ENCODE measurements at places on chromosomes 6 and 20. TPM values are rescaled to one million over a fixed set of nuclear protein-coding genes. Genes with fewer than 3 reads are reported as not detected.

The OR2H1 gene
- total RNA-seq = not detected

The HTR1E gene
- not detected for total RNA-seq

The CFAP61 gene
- 0.26 TPM for total RNA-seq

The SAMD5 gene
- total RNA-seq = 4.0 TPM

The C20orf144 gene
- total RNA-seq = under 0.01 TPM

The ECT2L gene
- total RNA-seq = 0.17 TPM

The FOXA2 gene
- not detected for total RNA-seq

The GGT7 gene
- total RNA-seq = 9.5 TPM
